ENCODE measurements at places on chromosomes 1 and 21.

- peak; percentile 53 for DNase-seq
Measured at GRCh38 chr1:202807926-202808757, at the start of gene KDM5B. Gene KDM5B, minus strand, starts transcription at chr1:202808421. Its CDS starts 116 bp downstream, at chr1:202808305.

GRCh38 chr21:28135646-28136045, 857.0 kb downstream of the LTN1 start:
- DNase-seq: no peak

DNA sequence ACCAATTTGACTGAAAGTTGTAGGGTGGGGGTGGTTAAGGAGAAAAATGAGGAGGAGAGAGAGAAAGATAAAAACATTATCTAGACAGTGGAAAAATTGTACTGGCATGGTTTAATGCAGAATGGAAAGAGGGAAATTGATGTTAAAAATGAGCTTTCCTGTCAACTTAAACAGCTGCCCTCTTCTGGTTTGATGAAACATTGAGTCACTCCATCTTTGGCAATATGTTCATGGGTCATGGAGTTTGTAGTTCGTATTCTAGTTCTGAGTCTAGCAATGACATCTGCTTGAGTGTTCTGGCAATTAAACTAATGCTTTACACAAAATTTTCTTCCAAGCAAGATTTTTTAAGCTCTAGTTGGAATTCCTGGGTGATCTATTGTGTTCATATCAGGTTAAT, 9.6 kb downstream of the ZNF648 start:
- no peak for DNase-seq

DNA sequence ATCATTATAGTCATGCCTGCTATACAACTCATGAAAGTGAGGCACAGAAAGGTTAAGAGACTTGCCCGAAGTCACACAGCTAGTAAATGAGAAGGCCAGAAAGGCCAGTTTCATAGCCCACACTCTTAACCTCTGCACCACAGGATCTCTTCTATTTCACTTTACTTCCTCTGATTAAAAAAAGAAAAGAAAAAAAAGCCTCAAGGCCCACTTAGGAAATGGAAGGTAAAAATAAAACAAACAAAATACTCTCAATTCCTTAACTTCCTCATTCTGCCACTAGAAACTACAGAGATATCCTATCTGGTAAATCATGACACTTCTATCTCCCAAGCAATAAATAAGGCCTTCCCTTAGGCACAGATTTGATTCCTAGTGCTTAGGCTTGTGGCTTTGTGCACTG, 7.6 kb upstream of the ENAH start:
- no peak for DNase-seq

Measured in activated CD8-positive, alpha-beta memory T cell treated with anti-CD3 and anti-CD28 coated beads for 1 hour (primary cell).